ENCODE measurements at places on chromosomes 12 and 14.
A peak's percentile ranks its signal among the peaks of the same experiment; 100 is the strongest.

- DNase-seq, result no peak
These were observed 2.9 kb upstream of the SRGAP1 start for GRCh38 chr12:63841571-63841970.

GRCh38 chr12:31903025-31903424 lies 56.2 kb upstream of the RESF1 start:
- DNase-seq, result no peak

DNA sequence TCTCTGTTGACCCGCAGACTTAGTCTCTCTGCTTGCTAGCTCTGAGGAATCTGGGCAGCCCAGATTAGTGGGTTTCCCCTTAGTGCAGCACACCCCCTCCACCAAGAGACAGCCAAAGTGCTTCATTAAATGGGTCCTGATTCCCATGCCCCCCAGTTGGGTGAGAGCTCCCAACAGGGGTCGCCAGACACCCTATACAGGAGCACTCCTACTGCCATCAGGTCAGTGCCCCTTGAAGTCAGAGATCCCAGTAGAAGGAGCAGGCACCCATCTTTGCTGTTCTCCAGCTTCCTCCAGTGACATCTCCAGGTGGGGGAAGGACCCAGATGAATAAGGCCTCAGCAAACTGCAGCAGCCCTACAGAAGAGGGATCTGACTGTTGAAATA lies 36.7 kb upstream of the C14orf132 start:
- DNase-seq, result no peak

- DNase-seq, result no peak
These were observed 927 bp downstream of the PTHLH start for GRCh38 chr12:27971606-27972005.

DNA sequence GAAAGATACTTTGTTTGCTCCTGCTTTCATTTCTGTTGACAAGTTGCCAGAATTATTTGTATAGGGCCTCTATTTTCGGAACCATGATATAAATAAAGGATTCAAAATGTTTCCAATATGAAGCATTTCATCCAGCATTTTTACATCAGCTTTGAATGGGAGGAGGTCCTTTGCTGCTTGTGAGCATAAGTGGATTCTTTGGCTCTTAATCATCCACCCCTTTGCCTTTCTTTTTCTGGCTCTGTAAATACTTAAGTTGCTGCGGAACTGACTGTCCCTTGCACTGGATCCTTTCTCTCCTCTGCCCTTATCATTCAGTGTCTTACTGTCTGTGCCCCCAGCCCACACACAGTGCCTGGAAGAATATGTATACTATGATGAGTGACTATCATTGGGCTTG lies 357.3 kb upstream of the RGS6 start:
- DNase-seq, result no peak

DNA sequence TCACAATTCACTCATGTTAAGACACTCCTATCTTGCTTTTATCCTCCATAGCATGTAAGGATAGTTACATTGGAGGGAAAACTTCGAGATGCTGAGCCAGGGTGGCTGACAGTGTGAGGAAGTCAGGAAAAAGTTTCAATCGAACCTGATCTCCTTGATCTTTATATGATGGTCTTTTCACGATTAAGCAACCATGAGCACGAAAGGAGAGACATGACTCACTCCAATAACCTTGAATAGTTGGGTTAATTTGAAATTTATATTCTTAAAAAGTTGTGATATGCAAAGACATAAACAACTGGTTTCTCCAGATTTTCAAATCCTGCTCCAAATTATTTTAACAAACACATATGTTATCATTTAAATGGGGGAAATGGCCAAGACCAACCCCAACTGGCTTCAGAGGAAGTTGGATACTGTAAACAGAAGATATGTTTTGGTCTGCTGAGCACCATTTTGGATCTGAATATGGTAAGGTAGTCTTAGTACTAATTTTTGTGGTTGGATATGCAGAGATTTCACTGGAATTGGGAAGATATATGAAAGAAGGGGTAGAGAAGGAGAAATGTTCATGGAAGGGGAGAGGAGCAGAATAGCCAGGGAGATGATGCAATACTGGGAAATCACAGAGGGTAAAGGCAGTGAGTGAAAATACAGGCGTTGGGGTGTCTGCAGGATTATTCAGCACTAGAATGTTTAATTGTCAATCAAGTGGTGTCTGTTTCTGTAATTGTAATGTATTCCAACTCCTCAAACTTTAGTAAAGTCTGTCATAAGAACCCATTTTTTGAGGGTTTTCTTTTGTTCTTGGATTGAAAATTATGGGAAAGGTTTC lies 185.2 kb upstream of the SLC38A2 start:
- DNase-seq, result no peak

GRCh38 chr12:104816845-104817503 lies 141.1 kb downstream of the SLC41A2 start:
- DNase-seq, result no peak

DNA sequence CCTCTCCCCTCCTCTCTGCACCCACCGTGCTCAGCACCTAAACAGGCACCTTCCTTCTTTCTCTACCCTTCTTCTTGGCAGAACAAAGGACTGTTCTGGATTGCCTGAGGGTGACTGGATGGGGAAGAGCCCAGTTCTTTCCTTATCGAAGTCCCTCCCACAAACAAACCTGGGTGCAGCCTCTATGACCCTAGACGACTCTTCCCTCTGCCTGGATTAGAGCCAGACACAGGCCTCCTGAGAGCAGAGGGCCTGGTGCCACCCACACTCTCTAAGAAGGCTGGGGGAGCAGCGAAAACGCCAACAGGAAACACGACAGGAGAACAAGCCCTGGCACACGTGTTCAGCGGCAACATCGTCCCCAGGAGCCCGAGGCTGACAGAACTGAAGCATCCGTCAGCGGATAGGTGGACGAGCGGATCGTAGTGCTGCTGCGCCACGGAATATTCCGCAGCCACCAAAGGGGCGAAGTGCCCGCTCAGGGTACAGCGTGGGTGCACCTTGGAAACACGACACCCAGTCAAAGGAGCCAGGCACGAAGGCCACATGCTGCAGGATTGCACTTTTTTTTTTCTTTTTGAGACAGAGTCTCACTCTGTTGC lies 38.0 kb downstream of the RIMBP2 start:
- no peak for DNase-seq

- DNase-seq, result no peak
These were observed 308.9 kb upstream of the LRFN5 start for GRCh38 chr14:41297576-41298327.

DNA sequence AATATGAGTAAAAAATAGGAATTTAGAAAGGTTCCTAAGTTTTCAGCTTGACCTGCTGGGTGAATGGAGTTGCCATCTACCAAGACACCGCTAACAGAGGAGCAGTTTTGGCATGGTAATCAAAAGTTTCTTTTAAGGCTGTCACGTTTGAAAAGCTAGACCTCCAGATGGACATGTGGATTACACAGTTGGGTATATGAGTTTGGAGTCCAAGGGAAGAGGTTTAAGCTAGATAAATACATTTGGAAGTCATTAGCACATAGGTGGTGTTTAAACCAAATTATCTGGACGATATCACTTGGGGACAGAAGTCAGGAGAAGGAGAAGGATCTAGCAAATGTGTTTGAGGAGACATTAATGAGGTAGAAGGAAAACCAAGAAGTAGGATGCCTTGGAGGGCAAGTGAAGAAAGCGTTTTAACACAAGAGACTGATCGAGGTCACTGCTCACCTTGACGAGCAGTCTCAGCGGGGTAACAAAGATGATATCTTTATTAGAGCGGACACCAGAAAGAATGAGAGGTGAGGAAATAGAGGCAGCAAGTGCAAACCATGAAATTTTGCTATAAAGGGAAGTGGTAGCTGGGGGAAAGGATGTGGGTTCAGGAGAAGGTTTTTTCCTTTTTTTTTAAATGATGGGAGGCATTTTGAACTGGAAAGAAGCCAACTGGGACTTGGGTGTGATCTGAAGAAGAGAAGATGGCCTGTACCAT lies 17.6 kb downstream of the PNP start:
- DNase-seq, result no peak

GRCh38 chr14:101499080-101499479 lies 62.2 kb upstream of the DIO3 start:
- DNase-seq, result no peak

- DNase-seq, result peak; percentile 91
These were observed at the start of gene GPHN for GRCh38 chr14:66507722-66508546. Gene GPHN, plus strand, starts transcription at chr14:66508147.

DNA sequence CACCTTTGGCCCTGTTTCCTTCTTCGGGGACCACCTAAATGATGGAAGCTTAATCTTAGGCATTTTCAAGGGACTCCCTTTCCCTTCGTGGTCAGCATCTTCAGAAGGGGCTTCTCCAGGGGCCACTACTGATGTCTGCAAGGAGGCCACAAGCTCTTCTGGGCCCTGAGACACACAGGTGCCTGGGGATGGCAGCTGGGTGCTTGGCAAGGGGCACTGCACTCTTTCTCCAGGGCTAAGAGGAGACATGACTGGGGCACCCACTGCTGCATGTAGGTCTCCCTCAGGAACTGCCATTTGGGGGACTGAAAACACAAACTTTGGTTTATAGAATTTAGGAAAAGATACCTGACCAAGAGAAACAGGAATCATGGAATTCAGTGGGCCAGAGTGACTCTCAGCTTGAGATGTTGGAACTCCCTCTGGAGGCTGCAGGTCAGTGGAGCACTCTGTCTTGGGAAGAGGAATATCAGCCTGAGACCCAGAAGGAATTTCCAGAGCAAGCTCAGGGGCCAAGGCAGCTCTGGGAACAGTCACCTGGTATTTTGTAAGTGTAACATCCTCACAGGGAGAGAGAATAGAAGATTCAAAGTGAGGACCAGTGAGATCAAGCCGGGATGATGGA lies 16.0 kb downstream of the PLD4 start:
- no peak for DNase-seq

DNA sequence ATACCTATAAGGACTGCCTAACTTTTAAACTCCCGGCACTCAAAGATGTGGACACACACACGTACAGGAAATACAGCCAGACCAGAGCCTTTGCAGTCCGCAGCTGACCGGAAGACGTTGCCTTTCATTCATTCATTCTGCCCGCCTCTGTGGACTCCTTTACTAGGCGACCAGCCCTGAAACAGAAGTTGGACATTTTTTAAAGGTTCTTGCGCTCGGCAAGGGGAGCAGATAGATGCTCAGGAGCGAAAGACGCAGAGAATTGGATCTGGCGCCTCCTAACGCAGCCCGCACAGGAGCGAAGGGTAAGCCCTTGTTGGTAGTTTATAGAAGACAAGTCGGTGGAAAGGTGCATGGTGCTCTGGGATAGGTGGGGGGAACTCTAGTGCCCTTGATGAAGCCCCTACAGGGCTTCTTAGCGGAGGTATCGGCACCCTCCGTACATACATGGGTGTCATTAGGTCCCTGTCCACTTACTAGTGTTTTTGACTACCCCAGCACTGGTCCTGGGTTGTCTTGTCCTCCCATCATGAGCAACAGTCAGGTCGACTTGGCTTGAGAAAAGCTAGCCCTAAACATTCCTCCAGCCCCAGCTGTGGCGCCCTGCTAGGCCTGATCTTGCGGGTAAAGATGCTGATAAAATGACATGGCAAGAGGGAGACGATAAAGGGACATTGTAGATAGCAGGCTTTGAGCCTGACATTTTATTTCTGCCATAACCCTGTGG lies at the start of gene KDM2B:
TSS of gene KDM2B (minus strand) at position 65 of the 727 bp plus-strand sequence. CDS start 112 bp downstream, outside the sequence.
- DNase-seq, result no peak

DNA sequence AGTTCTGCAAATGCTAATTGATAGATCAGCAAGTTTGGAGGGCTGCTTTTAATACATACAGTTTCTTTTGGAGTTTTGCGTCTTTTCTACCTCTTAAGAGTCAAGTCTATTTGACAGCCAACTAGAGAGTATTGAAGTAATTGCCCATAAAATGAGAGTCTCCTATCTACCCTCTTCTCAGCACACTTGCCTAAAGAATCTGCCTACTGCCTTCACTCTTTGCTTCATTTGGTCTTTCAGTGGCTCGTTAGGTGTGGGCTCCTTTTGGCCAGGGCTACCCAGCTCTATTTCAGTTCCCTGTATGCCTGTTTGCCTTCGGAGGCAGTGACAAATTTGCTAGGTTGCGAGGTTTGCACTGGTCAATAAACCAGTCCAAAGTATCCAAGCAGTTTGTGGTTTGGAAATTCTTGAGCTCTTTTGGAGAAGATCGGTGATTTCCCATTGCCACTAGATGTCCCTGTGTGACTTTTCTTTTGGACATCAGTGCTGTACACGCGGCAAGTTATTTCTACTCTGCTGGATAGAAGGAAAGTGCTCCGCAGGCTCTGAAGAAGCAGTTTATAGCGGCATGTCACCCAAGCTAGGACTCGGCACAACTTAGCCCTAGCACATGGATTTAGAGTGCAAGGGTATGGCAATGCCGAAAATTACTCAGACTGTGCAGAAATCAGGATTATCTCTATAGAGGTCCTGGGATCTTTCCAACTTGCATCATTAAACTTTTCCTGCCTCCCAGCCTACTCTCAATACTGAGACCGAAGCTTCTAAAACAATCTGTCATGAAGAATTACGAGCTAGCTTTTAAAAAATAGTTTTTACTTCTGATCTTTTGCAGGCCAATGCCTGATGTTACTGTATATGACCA lies 38.6 kb downstream of the MGST1 start:
- DNase-seq, result no peak

GRCh38 chr12:54159140-54159539 lies 29.6 kb downstream of the SMUG1 start:
- DNase-seq, result no peak

- no peak for DNase-seq
These were observed 164.9 kb upstream of the ATF7IP start for GRCh38 chr12:14200598-14200997.

- DNase-seq, result no peak
These were observed 24.4 kb upstream of the CRACR2A start for GRCh38 chr12:3777206-3777809.

DNA sequence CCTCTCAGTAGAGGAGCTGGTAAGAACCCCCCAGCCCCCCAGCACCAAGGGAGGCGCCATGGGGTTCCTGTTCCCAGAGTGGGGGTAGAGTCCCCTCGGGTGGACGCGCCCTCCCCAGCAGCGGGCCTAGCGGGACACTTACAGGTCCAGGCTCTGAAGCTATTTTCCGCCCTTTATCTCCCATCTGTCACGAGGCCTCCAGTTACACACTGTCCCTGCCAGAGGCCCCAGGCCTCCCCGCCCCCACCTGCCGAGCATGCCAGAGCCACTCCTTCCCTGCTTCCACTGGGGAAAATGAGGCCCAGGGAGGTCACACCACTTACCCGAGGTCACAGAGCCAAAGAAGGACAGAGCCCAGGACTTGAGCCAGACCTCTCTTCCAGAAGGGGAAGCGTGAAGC lies 3.1 kb downstream of the C14orf180 start:
- DNase-seq, result no peak

DNA sequence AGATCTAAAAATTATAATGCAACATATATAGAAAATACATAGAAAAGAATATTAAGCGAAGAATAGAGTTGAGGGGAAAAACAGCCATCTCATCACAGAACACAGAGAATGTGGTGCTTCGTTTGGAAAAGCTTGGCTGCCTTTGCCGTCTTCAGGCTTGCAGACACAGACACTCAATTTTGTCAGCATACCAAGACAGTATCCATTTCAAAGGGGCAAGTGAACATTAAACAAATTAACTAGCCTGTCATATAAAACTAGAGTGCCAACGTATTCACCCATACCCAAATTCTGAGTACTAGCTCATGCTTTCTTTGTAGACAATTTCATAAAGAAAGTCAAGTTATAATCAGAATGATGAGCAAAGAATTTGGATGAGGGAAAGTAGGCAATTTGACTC lies 40.5 kb downstream of the DMAC2L start:
- DNase-seq, result no peak

GRCh38 chr12:64800640-64801039 lies 23.8 kb upstream of the TBC1D30 start:
- DNase-seq, result no peak
